Activated CD8-positive, alpha-beta memory T cell treated with anti-CD3 and anti-CD28 coated beads for 1 hour (primary cell): ENCODE measurements at places on chromosomes 2 and 18.

DNA sequence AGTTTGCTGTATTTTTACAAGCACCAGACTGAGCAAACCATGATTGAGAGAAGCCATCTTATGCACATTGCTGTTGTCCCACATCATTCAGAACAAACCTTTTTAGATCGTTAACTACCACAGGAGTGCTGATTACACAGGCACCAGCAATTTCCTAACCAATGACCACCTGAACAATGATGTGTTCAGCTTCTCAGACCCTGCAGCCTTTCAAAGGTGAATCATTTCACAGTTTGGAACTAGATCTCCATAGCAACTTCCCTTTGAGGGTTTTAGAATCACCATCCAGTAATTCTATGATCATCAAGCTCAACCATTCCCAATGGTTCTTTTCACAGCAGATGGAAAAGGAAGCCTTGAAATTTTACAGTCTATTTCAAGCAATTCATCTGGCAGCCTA is 71.4 kb downstream of the OLA1 start:
- no peak for DNase-seq

GRCh38 chr2:231235217-231235616 is 36.8 kb downstream of the ARMC9 start:
- no peak for DNase-seq

DNA sequence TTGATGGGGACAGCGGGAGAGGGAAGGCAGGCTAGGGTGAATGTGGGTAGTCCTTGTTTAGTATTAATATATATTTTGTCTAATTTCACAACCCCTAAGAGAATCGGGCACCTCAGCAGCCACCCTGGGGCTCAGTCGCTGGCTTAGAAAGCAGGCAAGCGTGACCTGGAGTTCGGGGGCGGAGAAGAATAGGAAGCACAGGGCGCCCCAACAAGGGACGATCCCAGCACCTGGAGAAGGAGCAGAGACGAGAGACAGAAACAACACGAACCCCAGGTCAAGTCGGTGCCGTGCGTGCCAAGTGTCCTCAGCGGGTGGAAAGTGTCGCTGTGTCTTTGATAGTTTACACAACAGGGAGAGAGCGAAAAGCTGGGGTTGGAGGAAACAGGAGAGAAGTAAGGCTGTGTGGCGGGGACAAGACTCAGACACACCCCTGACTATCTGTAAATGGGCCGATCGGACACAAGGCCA is 95.4 kb downstream of the NFATC1 start:
- no peak for DNase-seq

- DNase-seq: no peak
These were observed 220.0 kb upstream of the CYP26B1 start for GRCh38 chr2:72367530-72368225.

DNA sequence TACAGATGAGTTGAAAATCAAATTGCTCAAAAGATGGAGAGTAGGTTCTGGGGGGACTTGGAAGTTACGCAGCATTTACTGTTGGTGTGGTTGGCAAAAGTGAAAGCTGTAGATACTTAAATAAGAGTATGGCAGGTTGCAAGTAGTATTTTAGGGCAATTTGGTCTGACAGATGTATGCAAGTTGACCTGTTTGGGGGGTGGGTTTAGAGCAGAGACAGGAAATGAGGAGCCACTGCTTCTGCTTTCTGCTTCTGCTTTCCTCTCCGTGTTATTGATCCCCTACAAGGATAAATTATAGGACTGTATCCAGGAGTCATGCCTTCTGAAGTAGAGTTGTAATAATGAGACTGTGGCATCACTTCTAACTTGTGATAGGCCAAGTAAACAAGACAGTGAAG is 71.2 kb downstream of the EPAS1 start:
- no peak for DNase-seq

DNA sequence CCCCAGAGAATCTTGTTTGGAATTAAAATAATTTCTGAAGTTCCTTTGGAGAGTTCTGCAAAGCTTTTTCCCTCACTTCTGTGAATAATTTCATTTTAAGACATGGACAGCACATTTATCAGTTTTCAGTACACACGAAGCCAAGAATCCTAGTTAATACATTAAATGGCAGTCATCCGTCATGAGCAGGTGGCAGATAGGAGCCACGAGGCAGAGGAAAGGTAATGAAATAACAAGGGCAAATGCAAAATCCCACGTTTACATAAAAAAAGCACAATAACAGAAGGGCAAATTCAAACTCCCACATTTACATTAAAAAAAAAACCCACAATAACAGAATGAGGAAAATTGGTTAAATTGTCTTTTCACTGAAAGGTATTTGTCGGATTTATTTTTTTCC is 25.9 kb upstream of the SNTG2 start:
- DNase-seq: no peak

DNA sequence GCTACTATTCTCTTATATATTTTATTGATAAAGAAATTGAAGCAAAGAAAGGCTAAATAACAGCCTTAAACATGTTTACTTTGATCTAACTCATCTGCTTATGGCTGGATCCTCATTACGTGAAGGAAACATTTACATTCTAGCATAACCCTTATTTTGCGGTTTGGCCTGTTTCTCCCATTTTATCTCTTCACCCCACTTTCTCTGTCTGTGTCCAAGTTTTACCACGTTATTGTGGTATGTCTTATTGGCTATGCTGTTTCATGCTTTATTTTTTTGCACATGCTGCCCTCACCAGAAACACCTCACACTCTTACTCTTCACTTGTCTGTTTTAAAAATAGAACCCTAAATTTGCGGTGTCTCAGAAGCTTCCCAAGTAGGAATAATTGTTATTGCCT is 78.5 kb downstream of the RPIA start:
- no peak for DNase-seq

- DNase-seq: no peak
These were observed 34.9 kb downstream of the LRRTM4 start for GRCh38 chr2:77487074-77487803.

DNA sequence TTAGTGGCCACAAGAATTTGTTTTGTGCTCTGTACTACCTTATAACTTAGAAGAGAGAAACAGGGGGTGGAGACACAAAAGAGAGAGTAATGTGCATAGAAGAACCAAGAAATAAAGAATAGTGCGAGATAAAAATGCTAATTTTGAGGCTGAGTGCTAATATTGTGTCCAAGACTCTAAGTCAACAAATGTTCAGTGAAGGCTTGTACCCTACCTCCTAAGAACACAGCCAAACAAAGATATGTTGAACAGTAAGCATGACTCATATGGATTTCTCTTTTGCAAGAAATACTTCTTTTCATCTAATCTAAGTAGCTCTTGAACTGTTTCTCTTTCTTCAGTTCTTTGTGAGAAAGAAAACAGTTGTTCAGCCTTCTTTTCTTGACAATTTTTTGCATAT is 45.2 kb downstream of the GAREM1 start:
- no peak for DNase-seq
